Right cardiac atrium (tissue), 5 donors: ENCODE measurements at places on chromosomes 3 and 15.

- no peak for DNase-seq
Observed at GRCh38 chr15:86263230-86263629, 183.6 kb downstream of the AGBL1 start.

DNA sequence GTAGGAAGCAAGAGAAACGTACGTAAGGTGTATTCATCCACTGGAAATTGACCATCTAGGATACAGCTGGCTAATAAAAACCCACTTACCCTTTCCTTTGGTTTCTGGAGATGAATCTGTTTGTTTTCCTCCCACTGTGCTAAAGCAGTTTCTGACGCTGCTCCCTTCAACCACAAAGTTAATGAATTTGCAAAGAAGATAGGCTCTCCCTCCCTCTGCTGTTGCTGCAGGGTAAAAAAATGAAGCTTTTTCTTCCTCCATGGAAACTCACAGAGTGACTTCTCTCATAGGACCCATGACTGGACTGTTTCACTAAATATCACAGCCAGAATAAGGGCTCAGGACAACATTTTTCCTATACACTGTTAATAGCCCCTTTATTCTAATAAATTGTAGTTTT, 172.1 kb upstream of the LRRN1 start:
- DNase-seq = no peak

DNA sequence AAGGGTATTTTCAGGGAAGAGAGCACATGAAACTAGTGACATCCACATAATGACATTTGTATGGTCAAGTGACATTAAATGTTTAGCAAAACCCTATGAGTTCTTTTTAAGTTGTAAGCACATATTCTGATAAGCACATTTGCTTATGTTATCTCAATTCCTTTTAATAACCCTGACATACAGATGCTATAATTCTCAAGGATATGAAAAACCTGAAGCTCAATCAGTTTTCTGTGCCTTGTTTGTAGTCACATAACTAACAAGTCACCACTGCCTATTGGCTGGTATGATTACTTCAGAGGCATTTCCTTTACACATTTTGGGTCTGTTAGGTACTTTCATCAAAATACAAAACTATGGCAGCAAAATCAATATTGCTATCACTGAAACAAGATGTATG, 74.1 kb downstream of the FAIM start:
- no peak for DNase-seq

DNA sequence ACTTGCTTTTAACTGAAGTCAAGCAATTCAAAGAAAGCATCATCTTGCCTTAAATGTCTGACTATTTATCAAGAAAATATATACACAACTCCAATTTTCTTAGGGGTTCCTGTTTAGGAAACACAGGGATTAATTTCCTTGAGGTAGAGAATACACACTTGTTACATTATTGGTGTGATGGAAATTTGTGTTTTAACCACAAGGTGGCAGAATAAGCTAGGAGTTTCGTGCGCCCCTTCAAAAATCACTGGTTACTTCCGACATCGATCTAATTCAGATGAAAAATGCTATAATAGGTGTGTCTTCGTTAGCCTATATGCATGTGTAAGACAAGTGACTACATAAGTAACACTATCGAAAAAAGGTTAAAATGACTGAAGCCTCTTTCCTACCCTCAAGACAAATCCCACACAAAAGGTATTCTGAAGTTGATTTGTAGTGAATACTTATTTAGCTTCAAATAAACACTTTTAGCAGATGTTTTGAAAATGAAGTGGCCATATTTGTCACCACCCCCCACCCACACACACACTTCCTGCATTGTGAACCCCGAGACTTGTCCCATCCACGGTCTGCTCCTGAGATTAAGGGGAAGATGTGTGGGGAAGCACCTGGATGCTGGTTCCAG, 246.5 kb downstream of the ROBO1 start:
- no peak for DNase-seq

- no peak for DNase-seq
Observed at GRCh38 chr3:115359536-115359935, 212.4 kb upstream of the ZBTB20 start.

- peak; percentile 73 for DNase-seq
Observed at GRCh38 chr3:56980798-56981390, 79.6 kb upstream of the SPATA12 start.

DNA sequence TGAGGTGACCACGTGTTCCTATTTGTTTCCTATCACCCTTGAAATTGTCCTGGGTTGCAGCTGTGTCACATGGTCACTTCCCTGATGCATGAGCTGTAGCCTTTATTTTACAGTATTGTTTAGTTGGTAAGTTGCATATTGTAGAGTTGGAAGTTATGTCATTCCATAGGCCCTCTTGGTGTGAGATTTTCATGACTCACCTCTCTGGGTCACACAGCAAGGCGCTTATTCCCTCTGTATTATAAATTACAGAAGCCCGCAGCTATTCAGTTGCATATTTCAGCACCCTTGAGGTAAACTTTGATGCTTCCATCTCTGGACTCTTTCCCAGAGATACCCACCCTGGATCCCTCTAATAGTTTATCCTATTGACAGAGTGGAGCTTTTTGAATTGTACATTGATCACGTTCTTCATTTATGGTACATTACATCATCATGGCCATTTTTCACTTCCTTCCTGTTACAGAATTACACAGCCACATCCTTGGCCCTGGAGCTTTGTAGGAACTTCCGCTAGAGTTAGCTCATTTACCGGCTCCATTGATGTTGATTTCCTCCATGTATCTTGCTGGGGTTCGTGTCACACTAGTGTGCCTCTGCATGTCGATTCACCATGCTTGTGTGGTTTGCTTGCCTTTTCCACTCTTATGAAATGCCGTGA, 543.1 kb upstream of the RGMA start:
- no peak for DNase-seq
